ENCODE measurements at places on chromosomes 13 and 19.

GRCh38 chr19:51135986-51136762, 5.9 kb upstream of the SIGLEC7 start:
- no peak for DNase-seq

DNA sequence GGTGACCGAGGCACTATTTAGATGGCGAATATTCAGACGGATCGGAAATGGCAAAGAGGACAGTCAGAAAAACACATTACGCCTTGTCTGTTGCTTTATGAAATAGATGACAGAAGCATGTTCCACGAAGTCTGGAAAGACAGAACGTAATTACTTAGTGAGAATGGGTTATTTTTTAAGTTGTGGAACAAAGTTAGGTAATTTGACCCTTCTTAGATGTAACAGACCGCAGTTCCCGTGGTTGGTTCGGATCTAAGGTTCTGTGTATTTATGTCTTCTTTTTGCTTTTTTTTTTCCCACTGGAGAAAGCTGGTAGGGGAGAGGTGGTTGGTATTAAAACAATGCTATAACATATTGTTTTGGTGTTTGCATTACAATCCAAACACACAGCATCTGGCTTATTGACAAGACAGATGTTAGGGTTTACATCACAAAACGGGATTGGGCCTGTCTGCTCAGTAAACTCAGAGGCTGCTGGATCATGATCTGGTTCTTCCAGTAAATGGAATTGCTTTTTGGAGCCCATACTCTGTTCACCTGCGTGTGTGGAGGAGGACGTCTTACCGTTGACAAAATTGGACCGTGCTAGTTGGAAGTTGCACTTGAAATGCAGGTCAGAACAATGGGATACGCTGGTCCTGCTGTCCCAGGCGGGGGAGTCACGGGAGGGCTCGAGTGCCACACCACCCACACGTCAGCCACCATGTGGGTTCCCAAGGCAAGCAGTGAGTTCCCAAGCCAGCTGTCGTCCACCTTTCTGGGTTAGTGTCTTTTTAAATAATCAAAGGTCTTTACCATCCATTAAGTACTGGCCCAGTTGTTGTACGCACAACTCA, 13.8 kb downstream of the ATP11A start:
- no peak for DNase-seq

GRCh38 chr19:43132696-43133095, 50.2 kb upstream of the PSG2 start:
- DNase-seq, result no peak

GRCh38 chr13:40762849-40763248, 8.1 kb downstream of the MRPS31 start:
- DNase-seq, result no peak

DNA sequence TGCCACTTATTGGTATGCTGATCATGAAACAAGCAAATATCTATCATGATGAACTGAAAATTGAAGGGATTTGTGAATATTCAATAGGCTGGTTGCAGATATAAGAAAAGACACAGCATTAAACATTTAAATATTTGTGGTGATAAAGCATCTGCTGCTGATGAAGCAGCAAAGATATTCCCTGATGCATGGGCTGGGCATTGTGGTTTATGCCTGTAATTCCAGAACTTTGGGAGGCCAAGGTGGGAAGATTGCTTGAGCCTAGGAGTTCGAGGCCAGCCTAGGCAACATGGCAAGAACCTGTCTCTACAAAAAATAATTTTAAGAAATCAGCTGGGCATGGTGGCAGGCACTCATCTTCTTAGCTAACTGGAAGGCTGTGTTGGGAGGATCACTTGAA, 54.5 kb downstream of the GPR180 start:
- DNase-seq, result no peak

DNA sequence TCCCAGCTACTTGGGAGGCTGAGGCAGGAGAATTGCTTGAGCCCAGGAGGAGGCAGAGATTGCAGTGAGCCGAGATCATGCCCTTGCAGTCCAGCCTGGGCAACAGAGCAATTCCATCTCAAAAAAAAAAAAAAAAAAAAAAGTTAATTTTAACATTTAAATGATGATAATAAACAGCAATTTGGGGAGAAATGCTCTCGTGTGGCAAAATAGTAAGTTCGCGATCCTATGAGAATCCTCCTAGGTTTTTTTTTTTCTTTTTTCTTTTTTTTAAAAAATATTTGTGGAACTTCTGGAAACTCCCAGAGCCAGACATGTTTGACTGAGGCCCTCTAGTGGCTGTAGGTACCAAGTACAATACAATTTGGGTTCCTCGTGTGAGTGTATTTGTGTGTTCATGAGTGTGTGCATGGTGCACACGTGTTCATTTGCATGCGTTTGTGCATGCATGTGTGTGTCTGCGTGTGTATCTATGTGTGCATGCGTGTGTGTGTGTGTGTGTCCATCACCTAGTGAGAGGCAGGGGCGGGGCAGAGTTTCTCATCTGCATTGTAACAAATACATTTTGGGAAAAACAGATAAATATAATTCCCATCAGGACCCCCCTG, 31.2 kb downstream of the TMPRSS9 start:
- peak; percentile 76 for DNase-seq

GRCh38 chr13:30871588-30872275, 34.3 kb upstream of the MEDAG start:
- DNase-seq, result no peak

DNA sequence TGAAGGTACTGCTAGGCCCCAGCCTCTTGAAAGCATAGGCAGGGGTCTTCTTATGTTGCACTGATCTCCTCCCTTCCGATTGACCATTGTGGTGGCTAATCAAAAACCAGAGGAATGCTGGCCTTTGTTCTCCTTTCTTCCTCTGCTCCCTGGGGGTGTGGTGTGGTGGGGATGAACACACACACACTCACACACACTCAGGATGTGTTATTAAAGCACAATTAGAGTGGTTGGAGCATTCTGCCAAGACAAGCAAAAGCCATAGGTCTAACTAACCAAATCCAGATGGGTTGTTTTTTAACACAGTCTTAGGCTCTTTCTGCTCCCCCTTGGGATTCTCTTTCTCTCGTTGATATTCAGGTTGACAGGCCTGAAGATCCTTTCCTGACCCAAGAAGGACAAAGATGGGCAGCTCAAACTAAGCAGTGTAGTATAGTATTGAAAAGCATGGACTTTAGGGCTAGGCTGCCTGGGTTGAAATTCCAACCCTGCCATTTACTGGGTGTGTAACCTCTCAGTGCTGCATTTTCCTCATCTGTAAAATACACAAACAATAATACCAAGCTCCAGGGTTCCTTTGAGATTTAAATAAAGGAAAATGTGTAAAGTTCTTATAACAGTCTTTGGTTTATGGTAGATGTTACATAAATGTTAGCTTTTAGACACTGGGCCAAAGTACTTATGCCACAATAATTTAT, 25.5 kb upstream of the DGKH start:
- DNase-seq, result no peak

DNA sequence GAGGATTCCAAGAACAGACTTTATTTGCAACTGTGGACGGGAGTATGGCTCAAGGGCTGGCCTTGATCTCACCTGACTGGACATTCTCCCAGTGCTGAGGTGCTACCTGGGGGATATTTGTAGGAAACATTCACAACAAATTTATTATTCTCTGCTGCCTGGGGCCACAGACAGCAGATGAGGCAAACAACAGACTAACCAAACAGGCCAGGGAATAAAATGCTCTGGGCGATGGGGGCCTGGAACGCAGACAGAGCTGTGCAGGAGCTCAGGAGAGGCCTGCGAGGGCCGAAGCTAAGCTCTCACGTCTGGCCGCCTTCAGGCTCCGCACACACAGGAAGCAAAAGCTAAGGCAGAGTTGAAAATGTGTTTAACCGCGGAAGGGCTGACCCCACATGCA, 7.8 kb downstream of the PLPP2 start:
- no peak for DNase-seq

DNA sequence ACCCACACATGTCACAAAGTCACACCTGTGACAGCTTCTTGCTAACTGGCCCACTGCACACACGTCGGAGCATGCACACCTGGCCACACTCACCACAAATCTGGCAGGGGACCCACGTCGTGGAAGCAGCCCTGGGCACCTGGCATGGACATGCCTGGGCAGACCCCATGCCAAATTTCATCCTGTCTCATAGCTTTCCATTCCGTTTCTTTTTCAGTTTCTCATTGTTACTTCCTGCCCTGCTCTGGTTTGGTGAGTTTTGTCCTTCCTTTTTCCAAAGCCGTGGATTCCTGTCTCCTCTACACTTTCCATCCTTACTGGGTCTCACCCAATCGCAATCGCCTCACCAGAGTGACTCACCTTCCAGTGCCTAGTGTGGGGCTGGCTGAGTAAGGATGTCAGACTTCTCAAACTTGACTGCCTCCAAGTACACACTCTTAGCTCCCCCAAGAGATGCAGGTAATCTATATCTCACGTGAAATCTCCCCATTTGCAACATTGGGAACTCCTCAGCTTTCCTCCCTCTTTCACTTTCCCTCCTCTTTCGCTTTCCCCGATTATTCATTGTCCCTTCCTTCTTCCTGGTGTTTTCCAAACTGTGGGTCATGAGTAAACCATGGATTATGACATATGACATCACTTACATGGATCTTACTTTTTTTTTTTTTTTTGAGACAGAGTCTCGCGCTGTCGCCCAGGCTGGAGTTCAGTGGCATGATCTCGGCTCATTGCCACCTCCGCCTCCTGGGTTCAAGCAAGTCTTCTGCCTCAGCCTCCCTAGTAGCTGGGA, 1.6 kb upstream of the BBC3 start:
- DNase-seq, result peak; percentile 80

DNA sequence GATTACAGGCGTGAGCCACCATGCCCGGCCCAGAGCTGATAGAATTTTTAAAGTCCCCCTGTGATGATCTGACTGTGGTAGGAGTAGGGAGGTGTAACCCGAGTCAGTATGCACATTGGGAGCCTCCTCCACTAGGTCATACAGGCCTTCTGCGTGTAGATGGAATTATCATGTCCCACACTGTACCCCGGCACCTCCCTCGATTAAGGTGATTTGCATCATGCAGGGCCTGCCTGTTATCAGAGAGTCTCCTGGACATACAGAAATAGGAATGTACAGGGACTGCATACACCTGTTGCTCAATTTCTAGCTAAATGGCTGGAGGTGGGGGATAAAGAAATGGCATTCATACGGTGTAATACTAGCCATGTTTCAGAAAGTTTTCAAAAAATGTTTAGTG, 922 bp upstream of the ERVK3-1 start:
- DNase-seq, result no peak

DNA sequence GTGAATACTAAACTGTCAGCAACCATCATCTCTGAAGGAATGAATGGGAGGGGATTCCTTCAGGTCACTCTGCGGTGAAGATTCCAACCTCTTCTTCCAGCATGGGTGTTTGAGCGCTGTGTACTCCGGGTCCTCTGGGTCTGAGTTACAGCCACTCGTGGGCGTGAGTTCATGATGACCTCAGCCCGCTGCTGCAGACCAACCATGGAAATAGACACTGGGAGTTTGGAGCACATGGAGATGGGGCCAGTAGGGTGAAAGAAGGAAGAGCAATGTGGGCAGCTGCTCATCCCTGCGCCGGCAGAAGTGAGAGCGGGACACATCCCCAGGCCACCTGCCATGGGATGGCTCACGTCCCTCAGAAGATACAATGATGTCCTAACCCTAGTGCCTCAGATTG, 16.8 kb upstream of the RAB20 start:
- no peak for DNase-seq

DNA sequence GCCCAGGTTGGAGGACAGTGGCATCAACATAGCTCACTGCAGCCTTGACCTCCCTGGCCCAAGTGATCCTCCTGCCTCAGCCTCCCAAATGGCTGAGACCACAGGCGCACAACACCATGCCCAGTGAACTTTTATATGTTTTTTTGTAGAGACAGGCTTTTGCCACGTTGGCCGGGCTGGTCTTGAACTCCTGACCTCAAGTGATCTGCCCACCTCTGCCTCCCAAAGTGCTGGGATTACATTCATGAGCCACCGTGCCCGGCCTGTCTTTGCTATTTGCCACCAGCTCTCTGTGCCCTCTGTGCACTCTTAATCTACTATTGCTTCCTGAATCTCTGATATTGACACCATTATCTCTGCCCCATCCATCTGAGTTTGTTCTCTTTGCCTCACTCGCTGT, 34.3 kb upstream of the LRRC4B start:
- no peak for DNase-seq

GRCh38 chr19:45130888-45131615, 29.7 kb downstream of the NKPD1 start:
- DNase-seq, result peak; percentile 48

- DNase-seq, result peak; percentile 69
Observed at GRCh38 chr19:46753420-46754155, 7.3 kb upstream of the STRN4 start.

DNA sequence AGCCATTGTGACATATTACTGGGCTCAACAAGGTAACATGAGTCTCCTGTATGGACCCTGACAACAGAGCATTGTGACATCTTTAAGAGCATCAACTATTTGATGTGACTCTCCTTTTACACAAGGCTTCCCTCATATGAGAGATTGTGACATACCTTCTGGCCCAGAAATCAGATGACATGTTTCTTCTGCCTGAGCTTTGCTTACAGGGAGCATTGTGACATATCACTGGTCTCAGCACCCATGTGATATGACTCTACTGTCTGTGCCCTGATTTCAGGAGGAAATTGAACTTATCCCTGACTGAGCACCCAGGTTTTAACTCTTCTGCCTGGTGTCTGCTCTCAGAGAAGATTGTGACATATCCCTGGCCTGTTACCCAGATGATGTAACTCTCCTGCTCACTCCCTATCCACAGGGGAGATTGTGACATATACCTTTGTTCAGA, 15.9 kb upstream of the ZNF681 start:
- DNase-seq, result peak; percentile 46

GRCh38 chr13:26254583-26255111, 718 bp downstream of the CDK8 start:
- peak; percentile 48 for DNase-seq

DNA sequence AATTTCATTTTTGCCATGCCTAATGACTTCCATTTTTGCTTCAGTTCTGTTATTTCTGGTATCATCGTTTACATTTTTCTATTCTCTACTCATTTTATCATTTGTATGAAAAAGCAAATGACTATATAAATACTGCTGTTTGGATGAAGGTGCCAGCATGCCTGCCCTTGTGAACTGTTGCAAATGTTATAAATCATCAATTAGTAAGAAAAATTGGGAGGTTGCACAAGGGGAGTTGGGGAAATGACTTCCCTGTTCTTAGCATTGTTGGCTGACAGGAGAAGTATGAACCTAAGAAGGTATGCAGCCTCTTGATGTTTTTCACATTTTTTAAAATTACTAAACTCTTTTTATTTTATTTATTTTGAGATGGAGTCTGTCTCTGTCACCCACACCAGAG, 15.1 kb downstream of the SAFB start:
- no peak for DNase-seq

DNA sequence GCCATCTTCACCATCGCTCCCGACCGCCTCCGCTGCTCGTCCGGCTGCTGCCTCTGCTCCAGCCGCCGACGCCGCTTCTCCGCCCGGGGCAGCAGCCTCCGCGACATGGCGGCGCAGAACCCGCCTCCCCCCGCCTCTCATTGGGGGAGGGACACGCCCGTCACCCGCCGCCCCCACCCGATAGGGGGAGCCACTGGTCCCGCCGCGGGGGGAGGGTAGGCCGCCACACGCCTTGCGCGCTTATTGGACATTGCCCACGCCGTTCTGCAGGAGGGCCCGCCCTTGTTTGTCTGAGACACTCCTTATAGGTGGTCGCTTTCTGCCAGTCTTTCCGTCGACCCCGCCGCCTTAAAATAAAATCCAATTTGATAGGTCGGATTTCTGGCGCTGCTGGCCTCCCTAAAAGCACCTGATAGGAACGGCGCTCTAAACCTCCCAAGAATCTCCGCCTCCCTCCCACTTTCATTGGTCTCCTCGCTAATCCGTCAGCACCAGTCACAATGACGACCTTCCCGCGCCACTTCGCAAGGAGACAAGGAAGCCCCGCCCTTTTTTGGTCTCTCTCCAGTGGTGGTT, at the start of gene HNRNPL:
Gene HNRNPL, minus strand, starts transcription at position 127 of the 576 bp plus-strand sequence. Its CDS starts 20 bp downstream, at position 107.
- peak; percentile 100 for DNase-seq

All from MCF 10A (cell line).